ENCODE measurements at places on chromosomes 11 and 22.

GRCh38 chr11:133549826-133550225 lies 17.5 kb upstream of the OPCML start:
- no peaks in the 10 kb centered on the region for H3K36me3 ChIP-seq
- no peaks in the 10 kb centered on the region for H3K4me1 ChIP-seq
- H3K27me3 ChIP-seq, result peaks cover 69% of the 10 kb centered on the region
- no peak for DNase-seq
- no peak overlapping the region for H3K4me3 ChIP-seq
- no peak overlapping the region for H3K27ac ChIP-seq

- no peaks in the 10 kb centered on the region for H3K36me3 ChIP-seq
- no peak overlapping the region for H3K4me3 ChIP-seq
- H3K27ac ChIP-seq, result peak overlapping the region; percentile 31
- H3K4me1 ChIP-seq, result peaks cover 25% of the 10 kb centered on the region
- DNase-seq, result peak; percentile 83
- no peaks in the 10 kb centered on the region for H3K27me3 ChIP-seq
Observed at GRCh38 chr22:25153961-25154666, 45.5 kb upstream of the CRYBB3 start.

GRCh38 chr11:30914143-30914762 lies 328.1 kb upstream of the MPPED2 start:
- no peaks in the 10 kb centered on the region for H3K36me3 ChIP-seq
- no peak overlapping the region for H3K27ac ChIP-seq
- peaks cover 10% of the 10 kb centered on the region for H3K4me1 ChIP-seq
- DNase-seq, result peak; percentile 9
- H3K27me3 ChIP-seq, result no peaks in the 10 kb centered on the region

GRCh38 chr11:91972665-91973266 lies 251.9 kb upstream of the FAT3 start:
- DNase-seq, result peak; percentile 33
- H3K4me1 ChIP-seq, result no peaks in the 10 kb centered on the region
- no peak overlapping the region for H3K27ac ChIP-seq
- H3K27me3 ChIP-seq, result no peaks in the 10 kb centered on the region

GRCh38 chr22:27252282-27253049 lies 549.1 kb downstream of the MN1 start:
- H3K27ac ChIP-seq, result no peak overlapping the region
- DNase-seq, result no peak
- no peaks in the 10 kb centered on the region for H3K4me1 ChIP-seq
- H3K36me3 ChIP-seq, result no peaks in the 10 kb centered on the region

- DNase-seq, result no peak
- H3K4me3 ChIP-seq, result peak overlapping the region; percentile 29
Observed at GRCh38 chr22:46753360-46753759, 9.1 kb upstream of the TBC1D22A start.
